ENCODE measurements at places on chromosomes 4 and X.

DNA sequence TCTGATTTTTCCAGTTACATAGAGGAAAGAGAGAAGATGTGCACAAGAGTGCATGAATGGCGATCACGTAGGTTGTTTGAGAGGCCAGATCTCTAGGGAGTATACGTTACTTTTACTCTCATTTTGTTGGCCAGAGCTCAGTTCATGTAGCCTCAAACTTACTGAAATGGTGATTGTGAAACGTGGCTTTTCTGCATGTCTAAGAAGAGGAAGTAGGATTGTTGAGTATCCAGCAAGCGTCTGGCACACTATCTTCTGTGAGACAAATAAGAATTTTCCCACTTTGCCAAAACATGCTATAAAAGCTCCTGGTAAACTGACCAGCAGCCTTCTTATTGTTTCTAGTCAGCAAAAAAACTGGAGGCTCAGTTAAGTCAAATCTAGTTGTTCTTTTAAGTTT is 264.5 kb upstream of the EMCN start:
- no peak for DNase-seq

GRCh38 chr4:56651056-56651350 is 30.1 kb downstream of the HOPX start:
- no peak for DNase-seq

DNA sequence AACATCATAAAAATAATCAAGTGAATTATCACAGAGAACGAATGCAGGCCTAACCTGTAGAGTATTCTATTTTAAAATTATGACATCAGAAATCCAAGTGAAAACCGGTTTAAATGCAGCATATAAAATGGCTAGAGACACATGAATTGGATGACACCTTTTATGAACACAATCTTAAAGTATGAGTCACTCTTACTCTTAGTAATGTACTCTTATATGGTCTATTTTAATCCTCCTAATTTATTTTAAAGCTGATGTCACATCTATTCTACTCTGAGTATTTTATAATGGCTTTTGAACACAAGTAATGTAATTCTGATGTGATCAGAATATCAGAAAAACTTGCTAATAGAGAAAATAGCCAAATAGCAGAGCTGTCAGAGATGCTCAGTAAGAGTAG is 161.4 kb upstream of the RADX start:
- no peak for DNase-seq

- no peak for DNase-seq
Observed at GRCh38 chrX:133985164-133985966, at the start of gene GPC3. TSS of gene GPC3 (minus strand) at chrX:133985594.

DNA sequence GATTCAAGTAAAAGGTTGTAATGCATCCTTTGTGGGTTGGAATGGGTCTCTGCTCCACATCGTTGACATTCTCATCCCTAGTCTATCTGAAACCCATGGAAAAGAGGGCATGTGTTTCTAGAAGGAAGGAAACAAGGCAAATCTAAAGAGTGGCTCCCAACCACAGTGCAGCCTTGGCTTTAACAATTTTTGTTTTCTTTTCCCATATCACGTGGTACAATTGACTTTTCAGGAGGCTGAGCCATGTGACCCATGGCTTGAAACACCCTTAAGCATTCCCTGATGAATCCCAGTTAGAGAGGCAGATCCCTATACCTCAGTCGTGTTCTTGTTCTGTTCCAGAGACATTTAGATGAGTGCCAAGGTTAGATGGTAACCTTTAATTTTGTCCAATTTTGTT is 12.8 kb downstream of the DCUN1D4 start:
- DNase-seq = no peak

- no peak for DNase-seq
Observed at GRCh38 chr4:101307899-101308298, 39.4 kb downstream of the PPP3CA start.

DNA sequence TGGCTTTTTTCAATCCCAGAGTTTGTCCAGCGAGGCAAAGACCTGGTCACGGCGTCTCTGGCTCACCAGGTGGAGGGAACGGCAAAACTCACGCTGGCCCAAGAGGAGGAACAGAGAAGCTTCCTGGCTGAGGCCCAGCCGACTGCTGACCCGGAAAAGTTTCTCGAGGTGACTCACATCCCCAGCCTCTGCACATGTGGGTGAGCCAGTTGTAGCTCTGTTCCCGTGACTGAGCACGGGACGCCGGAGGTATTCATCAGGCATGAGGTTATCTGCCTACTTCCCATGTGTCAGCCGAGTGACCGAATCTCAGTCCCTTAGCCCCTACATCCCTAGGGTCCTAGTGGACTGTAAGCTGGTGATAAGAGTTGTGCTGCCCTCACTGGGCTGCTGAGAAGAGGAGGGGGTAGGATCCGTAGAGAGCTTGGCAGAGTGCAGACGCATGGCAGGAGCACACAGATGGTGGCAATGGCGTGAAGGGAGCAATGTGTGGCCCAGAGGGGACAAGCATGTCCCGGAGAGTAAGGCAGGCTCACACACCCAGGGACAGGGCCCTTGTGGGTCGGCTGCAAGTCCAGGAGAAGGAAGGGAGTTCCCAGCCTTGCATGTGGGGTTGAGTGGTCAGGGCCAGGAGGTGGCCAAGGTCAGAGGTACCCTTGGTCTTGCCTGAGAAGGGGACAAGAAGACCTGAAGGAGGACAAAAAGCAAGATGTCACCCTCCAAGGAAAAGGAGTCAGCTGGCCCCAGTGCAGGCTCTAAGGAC is 42.9 kb downstream of the EVC start:
- DNase-seq = peak; percentile 98

GRCh38 chrX:19086102-19086772 is 36.0 kb downstream of the ADGRG2 start:
- DNase-seq = no peak

GRCh38 chrX:2430265-2430825 is 70.4 kb downstream of the DHRSX start:
- DNase-seq = no peak

DNA sequence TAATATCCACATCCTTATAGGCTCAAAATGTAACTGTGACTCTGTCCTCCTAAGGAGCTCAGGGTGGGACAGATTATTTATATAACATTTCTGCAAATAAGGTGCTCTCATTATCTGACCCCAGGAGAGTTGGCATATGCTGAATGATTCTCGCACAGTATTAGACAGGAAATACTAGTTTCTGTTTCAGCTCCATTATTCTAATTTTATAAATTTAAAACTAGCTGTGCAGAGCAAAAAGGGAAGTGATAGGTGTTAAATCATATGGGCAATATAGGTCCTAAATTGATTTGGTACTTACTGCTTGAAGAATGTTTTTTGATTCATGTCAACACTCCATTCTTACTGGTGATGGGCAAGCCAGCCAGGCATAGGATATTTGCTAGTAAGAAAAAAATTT is 141.5 kb downstream of the GLRA2 start:
- DNase-seq = no peak

All from RCC 7860 (cell line).